SK-N-MC (cell line): ENCODE measurements at places on chromosomes 5 and 9.

GRCh38 chr5:31120642-31120948, 72.9 kb upstream of the CDH6 start:
- DNase-seq, result no peak

- DNase-seq, result no peak
Observed at GRCh38 chr5:76849419-76850291, at the start of gene S100Z. S100Z (plus strand) TSS chr5:76850014; CDS start chr5:76875360, 25,346 bp downstream.

DNA sequence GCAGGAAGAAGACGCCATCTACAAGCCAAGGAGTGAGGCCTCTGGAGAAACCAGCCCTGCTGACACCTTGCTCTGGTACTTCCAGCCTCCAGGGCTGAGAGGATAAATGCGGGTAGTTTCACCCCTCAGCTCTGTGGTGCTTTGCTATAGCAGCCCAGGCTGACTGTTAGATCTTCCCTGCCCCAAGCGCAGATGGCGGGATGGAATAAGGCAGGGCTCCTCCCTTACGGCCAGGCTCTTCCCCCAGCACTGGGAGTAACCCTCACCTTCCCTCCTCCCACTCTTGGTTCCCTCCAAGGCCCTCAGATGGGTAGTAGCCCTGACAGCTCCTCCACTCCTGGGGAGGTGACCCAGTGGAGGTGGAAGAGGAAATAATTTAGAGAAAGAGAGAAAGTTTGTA, 285.1 kb downstream of the GADD45G start:
- no peak for DNase-seq

- no peak for DNase-seq
Observed at GRCh38 chr9:23606107-23606506, 219.9 kb downstream of the ELAVL2 start.
